Effector memory CD4-positive, alpha-beta T cell (primary cell): ENCODE measurements at places on chromosomes 12 and 14.

- DNase-seq: no peak
These were observed 161.2 kb downstream of the KTN1 start for GRCh38 chr14:55741240-55741639.

- DNase-seq: no peak
These were observed 460 bp upstream of the SYNE2 start for GRCh38 chr14:63852271-63852816.

DNA sequence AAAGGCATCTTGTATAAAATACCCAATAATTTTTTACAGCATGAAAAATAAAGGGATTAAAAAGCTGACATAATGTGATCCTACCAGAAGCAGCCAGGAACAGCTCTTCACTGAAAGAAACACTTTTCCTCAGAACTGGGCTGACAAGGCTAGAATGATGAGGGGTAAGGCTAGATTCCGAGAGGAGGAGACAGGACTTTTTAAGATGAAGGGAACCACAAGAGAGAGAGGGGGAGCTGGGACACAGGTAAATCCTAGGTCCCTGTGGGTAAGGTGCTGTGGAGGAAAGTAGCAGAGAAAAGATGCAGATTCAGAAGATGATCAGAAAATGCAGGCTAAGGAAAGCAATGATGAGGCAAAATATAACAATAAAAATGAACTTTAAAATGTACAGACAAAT lies 29.5 kb downstream of the C2CD5 start:
- no peak for DNase-seq

GRCh38 chr14:66284346-66284745 lies 201.8 kb upstream of the CCDC196 start:
- DNase-seq: no peak

- no peak for DNase-seq
These were observed 40.5 kb downstream of the DUSP6 start for GRCh38 chr12:89311703-89312293.

- DNase-seq: no peak
These were observed 140.8 kb downstream of the DAD1 start for GRCh38 chr14:22448035-22448904.

- no peak for DNase-seq
These were observed 11.7 kb downstream of the FAM181A start for GRCh38 chr14:93938751-93939303.

DNA sequence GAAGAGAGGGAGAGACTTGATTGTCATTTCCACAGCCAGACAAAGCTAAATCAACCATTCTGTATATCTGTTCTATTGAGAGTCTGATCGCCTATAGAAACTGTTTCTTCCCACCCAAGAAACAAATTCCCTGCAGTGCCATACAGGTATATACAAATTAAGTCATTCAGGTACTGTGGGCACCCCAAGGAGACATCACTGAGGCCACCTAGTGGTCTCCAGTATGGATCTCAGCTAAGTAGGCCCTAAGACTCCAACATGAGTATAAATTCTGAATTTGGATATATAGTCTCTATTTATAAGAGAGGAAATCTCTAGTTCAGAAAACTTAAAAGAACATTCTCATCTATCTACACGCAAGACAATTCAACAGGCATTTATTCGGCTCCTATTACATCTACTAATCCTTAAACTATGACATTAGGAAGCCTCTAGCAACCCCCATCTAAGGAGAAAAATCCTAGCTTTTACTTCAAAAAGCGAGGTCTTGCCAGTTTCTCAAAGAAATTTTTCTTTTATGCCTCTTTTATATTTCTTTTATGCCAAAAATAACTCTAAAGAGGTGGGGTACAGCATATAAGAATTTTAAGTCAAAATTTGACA lies 62.6 kb downstream of the DCAF5 start:
- no peak for DNase-seq

- no peak for DNase-seq
These were observed 59.2 kb downstream of the IFT81 start for GRCh38 chr12:110183386-110183785.

GRCh38 chr12:38101753-38102152 lies 214.8 kb upstream of the ALG10B start:
- no peak for DNase-seq

- DNase-seq: no peak
These were observed 24.2 kb upstream of the YAF2 start for GRCh38 chr12:42262271-42262670.

- no peak for DNase-seq
These were observed 21.3 kb upstream of the TSPAN9 start for GRCh38 chr12:3055704-3056467.

GRCh38 chr12:50072198-50072907 lies 12.8 kb upstream of the SMARCD1 start:
- no peak for DNase-seq

- DNase-seq: no peak
These were observed 22.7 kb downstream of the TRMT5 start for GRCh38 chr14:60958146-60958545.

GRCh38 chr14:67491741-67492507 lies 3.4 kb upstream of the TMEM229B start:
- no peak for DNase-seq

- no peak for DNase-seq
These were observed 321.9 kb upstream of the RTL1 start for GRCh38 chr14:101225157-101226152.

DNA sequence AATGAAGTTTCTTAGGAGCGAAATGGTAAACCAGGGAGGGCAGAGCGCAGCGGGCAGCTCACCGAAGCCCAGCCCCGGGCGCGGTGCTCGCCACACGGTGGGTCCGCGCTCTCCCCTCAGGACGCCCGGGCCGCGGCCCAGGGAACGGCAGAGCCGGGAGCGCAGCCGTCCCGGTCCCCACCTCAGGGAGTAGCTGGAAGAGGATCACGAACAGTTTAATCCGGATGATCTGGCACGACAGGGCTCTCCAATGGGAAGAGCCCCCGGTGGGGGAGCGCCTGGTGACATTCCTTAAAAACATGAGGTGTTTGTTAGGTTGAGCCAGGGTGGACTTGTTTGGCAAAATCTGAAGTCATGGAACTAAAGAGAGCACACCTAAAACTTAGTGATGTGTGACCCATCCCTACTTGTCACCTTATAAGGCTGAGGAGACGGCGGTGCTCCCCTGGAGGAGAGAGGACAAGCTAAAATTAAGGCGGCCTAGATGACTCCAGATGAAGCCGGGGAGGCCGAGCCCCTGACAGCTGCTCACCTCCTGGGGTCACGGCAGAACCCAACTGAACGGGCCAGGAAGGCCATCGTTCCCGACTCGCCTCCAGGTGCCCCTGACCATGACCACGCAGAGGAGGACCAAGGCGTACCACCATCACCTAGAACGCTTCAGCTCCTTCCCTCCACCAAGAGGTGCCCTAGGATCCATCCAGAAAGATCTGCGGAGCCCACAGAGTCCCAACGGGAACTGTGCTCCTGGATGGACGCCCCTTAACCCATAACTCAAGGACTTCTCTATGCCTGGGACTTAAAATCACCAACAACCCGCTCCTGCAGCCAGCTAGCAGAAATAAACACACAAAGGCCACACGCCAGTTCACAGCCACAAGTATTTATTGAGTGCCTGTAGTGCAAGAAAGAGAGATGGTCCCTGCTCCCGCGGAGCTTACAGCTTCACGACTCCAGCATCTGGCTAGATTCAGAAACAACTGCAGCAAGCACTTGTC lies 866 bp upstream of the PITPNM2 start:
- no peak for DNase-seq

DNA sequence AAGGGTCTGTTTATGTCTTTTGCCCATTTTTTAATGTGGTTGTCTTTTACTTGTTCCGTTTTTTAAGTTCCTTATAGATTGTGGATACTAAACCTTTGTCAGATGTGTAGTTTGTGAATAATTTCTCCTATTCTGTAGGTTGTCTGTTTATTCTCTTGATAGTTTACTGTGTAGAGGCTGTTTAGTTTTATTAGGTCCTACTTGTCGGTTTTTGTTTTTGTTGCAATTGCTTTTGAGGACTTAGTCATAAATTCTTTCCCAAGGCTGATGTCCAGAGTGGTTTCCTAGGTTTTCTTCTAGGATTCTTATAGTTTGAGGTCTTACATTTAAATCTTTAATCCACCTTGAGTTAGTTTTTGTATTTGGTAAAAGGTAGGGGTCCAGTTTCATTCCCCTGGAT lies 33.9 kb downstream of the SLC39A9 start:
- DNase-seq: no peak

DNA sequence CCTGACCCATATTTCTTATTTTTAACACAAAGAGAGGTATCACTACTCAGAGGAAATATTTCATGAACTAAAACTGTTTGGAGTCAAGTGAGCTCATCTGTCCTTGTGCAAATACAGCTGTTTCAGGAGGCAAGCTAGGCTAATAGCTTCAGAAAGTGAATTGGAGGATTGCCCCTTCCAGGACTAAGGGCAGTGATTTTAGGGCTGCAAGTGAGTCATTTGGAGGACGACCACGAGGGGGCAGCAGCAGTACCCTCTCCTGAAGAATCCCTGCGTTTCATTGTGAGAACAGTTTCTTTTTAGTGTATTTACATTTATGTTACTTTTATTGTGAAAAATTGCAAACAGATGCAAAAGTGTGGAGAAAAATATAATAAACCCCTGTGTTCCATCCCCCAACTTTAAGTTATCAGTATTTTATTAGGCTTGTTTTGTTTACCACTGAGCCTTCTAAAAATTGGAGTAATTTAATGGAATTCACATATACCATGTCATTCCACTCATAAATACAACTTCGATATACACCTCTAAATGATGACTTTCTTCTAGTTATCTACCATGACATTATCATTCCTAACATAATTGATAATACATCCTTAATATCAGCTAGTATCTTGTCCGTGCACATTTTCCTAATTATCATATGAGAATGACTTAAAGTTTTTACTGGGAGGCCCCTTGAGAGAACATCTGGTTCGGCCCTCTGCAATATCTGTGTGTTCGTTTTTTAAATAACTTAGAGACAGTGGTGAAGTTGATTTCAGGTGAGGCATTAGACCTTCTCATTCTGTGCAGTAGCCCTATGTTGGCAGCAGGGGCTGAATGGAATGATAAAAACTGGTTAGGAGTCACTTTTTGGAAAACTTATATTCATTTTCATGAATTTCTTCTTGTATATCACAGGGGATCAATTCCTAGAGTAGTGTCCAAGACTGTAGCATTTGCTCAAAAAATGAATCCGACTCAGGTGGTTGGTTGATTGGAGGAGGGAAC lies 13.7 kb downstream of the FOXJ2 start:
- DNase-seq: peak; percentile 63

DNA sequence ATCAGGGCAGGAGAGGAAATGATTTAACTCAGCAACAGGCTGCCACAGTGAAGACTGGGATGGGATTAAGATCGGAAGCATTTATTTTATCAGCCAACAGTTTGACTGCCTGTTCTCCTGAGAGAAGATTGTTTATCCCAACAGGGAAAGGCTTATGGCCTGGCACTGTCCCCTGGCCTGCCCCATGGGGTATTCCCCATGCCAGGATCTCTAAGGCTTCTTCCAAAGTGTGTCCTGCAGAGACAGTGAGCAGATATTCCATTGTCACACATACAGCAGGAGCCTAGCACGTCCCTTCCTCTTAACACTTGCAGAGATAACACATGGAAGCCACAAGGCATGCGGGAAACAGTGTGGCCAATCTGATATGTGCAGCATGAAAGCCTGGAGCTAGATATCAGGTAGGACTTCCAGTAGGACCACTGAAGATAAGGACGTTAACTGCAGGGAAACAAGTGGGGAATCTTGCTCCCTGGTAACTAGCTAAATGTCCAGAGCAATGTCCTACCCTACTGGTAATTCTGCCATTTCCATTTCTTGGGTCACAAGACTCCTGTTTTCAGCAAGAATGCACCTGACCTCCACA lies 48.2 kb downstream of the IQSEC3 start:
- no peak for DNase-seq

GRCh38 chr14:68734231-68734732 lies 58.6 kb downstream of the ZFP36L1 start:
- DNase-seq: peak; percentile 6

- DNase-seq: no peak
These were observed 26.1 kb downstream of the KRT8 start for GRCh38 chr12:52878507-52879393.

GRCh38 chr14:101836135-101836534 lies 74.6 kb downstream of the PPP2R5C start:
- no peak for DNase-seq

GRCh38 chr12:131129839-131130238 lies 176.1 kb downstream of the ADGRD1 start:
- DNase-seq: no peak

- no peak for DNase-seq
These were observed 8.0 kb upstream of the ZDHHC17 start for GRCh38 chr12:76755829-76756379.

- DNase-seq: no peak
These were observed 61.1 kb upstream of the CDKN3 start for GRCh38 chr14:54335569-54336155.

- no peak for DNase-seq
These were observed 64.5 kb downstream of the CAND1 start for GRCh38 chr12:67333649-67334048.

- DNase-seq: no peak
These were observed 271.4 kb downstream of the RASSF9 start for GRCh38 chr12:85564786-85565185.

DNA sequence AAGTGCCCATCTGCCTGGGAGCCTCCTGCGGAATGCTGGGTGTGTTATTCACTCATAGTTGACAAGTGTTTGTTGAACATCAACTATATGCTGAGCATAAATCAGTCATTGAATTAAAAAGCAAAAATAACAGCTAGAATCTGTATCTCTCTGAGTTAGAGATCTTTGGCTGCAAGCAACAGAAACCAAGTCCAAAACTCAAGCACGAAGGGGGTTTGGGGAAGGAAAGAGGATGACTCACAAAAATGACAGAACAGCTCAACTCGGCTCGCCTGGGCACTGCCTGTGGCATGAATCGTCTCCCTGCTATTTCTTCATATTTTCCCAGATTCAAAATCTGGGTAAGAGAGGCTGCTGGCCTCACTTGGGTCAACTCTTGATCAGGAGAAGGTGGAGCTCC lies 72.6 kb upstream of the NCOR2 start:
- no peak for DNase-seq

DNA sequence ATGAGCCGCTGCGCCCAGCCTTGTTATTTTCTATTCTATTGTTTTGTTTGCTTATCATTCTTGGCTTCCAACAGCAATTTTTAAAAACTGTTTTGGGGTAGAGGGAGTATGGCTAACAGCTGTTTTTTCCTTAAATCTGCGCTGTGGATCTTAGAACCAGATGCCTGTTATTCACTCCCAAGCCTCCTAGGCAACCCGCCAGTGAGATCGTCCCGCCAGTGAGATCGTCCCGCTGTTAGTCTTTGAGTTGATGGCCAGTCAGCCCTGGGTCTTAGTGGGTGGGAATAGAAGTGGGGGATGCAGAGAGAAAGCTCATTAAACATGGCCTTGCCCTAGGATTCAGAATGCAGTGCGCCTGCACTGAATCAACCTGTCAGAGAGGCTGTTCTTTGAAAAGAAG lies 67.3 kb upstream of the BICD1 start:
- no peak for DNase-seq

- DNase-seq: no peak
These were observed 40.4 kb upstream of the SYCP3 start for GRCh38 chr12:101779626-101780025.
